ENCODE measurements at places on chromosomes 13 and 19. TPM values are rescaled to one million over a fixed set of nuclear protein-coding genes. Genes with fewer than 3 reads are reported as not detected.

The ZNF699 gene
- total RNA-seq: 23.6 TPM

The GJB2 gene
- 13.0 TPM for total RNA-seq

DNA sequence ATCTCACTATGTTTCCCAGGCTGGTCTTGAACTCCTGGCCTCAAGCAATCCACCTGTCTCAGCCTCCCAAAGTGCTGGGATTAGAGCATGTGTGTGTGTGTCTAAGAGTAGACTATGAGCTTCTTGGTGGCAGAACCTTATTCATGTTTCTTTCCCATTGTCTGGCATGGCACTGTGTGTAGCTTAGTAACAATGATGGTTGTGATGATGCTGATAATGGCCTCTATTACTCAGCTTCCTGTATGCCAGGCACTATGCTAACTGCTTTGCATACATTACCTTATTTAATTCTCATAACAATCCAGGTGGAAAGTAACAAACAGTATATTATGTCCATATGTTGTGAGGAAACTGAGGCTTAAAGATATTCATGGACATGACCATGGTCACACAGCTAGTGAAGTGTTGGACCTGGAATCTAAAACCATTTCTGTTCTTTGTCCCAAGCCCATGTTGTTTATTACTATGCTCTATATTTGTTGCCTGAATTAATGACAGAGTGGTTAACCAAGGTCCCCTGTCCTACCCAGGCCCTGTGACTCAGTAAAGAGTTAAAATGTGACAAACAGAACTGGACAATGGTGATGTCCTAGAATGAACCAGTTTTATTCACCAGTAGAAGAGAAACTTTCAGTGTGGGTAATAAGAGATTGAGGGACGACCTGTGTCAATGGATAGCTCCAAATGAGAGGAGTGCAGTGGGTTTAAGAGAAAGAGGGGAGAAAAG is 109.6 kb downstream of the KLF5 start:
- DNase-seq: no peak

- no peak for DNase-seq
Measured at GRCh38 chr13:41313117-41313516, 2.0 kb downstream of the NAA16 start.

- no peak for DNase-seq
Measured at GRCh38 chr13:108525827-108526226, 103.6 kb upstream of the MYO16 start.

GRCh38 chr19:49157445-49158224 is at the start of gene TRPM4:
TRPM4 (plus strand) TSS chr19:49157792; CDS start chr19:49157867, 75 bp downstream.
- peak; percentile 95 for DNase-seq
